ENCODE measurements at places on chromosomes 7 and 10.
A peak's percentile ranks its signal among the peaks of the same experiment; 100 is the strongest.

GRCh38 chr10:78605800-78606350 lies 462.9 kb upstream of the ZMIZ1 start:
- DNase-seq, result no peak

GRCh38 chr7:47416492-47417480 lies 165.1 kb downstream of the TNS3 start:
- no peak for DNase-seq

GRCh38 chr7:13821152-13821787 lies 168.2 kb downstream of the ETV1 start:
- no peak for DNase-seq

- DNase-seq, result peak; percentile 40
Measured at GRCh38 chr7:87216701-87217508, 2.6 kb downstream of the TMEM243 start.

GRCh38 chr7:42372479-42372878 lies 135.5 kb upstream of the GLI3 start:
- no peak for DNase-seq

GRCh38 chr7:28528899-28529298 lies 116.6 kb downstream of the CREB5 start:
- DNase-seq, result no peak

DNA sequence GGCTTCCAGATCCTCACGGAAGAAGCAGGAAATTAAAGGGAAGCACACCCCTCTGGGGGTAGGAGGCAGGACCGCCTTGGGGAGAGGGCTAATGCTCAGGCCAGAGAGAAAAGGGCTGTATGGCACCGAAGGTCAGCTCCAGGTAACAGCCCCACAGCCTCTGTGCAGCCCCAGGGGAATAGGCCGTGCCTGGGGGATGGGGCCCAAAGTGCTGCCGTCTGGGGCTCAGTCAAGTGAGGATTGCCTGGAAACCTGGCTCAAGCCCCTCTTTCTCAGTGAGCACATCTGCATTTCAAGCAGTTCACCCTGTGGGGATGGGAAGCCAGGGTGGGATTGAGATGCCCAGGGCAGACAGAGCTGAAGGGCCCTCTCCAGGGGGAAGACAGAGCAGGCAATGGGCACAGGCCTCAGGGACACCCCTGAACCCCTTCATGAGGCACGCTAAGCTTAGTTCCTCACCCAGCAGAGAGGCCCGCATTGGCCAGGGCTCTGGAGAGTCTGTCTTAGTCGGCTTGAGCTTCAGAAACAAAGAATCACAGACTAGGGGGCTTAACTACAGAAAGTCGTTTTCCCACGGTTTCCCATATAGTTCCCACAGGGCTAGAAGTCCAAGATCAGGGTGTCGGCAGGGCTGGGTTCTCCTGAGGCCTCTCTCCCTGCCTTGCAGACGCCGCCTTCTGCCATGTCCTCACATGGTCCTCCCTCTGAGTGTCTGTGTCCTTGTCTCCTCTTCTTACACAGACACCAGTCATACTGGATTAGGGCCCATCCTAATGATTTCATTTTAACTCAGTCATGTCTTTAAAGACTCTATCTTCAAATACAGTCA lies 118.2 kb downstream of the PTPN20 start:
- DNase-seq, result no peak

DNA sequence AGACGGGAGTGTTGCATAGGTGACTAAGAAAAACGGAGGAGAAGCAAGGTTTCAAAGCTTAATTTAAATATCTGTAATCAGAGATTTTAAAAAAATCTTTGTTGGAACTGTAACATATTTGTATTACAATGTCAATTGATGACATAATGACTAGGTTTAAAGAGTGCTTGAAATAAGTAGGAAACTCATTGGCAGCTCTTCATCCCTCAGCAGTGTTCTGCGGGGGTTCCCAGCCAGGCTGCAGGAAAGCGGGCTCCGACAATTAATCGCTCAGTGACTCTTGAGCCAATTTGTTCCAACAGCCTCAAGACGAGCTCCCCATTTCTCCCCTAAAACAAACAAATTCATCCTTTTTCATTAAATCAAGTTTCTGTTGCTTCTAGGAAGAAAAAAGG lies 22.6 kb downstream of the CPXM2 start:
- no peak for DNase-seq

GRCh38 chr7:131859147-131859821 lies 302.9 kb upstream of the PODXL start:
- DNase-seq, result peak; percentile 6

GRCh38 chr7:103446049-103446520 lies at the start of gene SLC26A5:
Gene SLC26A5, minus strand, starts transcription at chr7:103446207. Its CDS starts 24,693 bp downstream, at chr7:103421514.
- DNase-seq, result no peak

GRCh38 chr7:18151422-18151821 lies 123.8 kb upstream of the PRPS1L1 start:
- DNase-seq, result no peak

DNA sequence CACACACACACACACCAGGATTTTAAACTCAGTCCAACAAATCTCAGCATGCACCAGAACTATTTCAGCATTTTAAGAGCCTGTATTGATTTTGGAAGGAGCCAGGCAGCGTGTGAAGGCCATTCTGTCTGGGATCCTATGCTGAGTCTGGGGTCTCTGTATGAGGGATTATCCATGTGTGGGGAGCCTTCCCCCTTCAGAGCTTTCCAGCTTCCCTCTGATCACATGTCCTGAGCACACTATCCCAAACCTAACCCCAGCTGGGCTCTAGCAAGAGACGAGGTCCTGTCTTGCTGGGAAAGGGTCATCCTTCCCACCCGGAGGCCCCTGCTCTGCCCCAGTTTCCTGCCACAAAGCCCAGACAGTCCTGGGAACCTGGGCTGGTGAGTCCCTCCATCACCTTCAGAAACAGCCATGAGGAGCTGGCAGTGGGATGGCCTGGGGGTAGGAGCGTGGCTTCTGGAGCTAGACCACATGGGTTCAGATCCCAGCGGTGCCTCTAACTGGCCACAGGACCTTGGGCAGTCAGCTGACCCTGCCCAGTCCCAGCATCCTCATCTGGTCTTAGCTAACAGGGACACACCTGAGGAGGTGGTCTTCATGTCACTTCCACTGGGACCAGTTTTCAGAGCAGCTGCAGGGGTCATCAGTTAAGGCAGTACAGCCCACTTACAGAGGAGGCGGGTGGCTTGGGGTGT lies 79.6 kb upstream of the RET start:
- no peak for DNase-seq

GRCh38 chr10:97101166-97101940 lies 84.4 kb downstream of the SLIT1 start:
- no peak for DNase-seq

DNA sequence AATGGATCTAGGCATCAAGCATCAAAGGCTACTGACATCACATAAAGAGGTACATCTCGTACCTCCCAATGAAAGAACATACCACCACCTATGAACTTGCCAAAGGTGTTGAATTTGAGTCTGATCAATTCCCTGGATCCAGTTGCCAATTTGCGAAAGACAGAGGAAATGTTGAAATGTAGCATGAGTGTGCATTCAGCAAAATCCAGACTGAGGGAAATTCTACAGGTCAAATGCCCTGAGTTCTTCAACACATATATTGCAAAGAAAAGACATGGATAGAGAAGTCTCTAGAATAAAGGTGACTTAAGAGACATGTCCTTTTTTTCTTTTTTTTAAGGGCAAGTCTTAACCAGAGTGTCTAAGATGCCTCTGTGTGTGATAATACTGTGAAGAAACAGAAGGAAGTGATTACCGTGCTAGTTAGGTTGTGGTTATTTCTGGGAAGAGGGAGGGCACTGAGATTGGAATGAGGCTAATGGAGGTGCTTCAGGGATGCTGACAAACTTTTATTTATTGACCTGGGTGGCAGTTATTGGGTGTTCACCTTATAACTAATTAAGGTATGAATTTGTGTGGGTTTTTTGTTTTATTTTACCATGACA lies 128.7 kb downstream of the SAMD9 start:
- no peak for DNase-seq

- DNase-seq, result no peak
Measured at GRCh38 chr10:114856544-114857287, 35.1 kb downstream of the FHIP2A start.

DNA sequence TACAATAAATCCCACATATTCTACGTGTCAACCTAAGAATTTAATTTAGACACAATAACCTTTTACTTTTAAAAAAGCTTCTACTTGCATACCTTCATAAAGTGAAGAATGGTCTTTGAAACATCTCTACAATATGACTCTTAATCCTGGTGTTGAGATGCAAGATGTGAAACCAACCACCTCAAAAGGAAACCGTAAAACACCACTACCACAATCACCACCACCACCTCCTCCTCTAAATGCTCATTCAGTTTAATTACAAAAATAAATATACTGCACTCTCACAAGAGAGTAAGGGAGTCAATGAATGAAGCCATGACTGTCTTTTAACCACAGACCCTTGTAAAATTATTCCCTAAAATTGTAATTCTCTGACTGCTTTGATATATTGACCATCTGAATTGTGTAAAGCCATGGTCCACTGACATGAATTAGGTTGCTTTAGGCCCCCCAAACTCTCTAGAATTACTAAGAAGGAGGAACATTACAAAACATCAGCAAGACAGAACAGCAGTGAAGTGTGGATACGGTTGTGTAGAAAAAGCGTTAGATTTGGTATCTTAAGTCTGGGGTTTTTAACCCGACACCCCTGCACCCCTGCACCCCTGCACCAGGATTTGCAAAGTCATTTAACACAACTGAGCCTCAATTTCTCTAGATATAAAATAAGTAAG lies 171.4 kb downstream of the SFMBT2 start:
- peak; percentile 1 for DNase-seq

DNA sequence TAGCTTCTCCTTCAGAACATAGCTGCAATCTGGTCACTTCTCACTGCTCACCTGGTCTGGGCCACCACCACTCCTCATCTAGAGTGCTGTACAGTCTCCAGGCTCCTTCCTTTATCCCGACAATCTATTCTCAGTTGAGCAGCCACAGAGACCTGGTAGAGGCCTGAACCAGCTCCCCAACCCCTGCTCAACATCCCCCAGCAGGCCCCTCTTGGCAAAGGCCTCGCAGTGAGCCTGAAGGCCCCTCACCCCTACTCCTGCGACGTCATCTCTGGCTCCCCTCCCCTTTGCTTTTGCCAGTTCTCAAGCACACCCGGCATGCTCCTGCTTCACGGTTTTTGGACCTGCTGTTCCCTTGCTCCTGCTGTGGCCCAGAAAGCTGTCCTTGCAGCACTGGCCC lies 113.9 kb downstream of the ARHGAP22 start:
- no peak for DNase-seq

GRCh38 chr7:84454174-84454959 lies 259.8 kb upstream of the SEMA3A start:
- no peak for DNase-seq

GRCh38 chr10:126163506-126163905 lies 224.8 kb downstream of the ADAM12 start:
- DNase-seq, result no peak

DNA sequence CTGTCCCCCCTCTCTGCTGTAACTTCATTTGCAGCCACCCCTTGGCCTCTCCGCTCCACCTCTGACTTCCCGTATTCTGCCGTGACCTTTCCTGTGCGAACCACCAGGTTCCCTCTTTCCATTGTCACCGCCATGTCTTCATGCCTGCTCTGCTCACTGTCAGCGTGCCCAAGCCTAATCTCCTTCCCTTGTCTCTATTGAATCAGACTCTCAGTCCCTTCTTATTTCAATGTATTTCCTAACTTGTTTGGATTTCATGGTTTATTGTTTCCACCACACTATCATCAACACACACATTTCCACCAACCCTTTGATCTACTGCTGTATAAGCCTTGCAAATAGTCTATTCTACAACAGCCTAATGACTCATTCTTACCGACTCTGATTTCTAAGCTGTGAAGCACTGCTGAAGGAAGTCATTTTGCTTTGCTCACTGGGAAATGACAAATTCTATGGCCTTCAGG lies 30.0 kb upstream of the INHBA start:
- no peak for DNase-seq

DNA sequence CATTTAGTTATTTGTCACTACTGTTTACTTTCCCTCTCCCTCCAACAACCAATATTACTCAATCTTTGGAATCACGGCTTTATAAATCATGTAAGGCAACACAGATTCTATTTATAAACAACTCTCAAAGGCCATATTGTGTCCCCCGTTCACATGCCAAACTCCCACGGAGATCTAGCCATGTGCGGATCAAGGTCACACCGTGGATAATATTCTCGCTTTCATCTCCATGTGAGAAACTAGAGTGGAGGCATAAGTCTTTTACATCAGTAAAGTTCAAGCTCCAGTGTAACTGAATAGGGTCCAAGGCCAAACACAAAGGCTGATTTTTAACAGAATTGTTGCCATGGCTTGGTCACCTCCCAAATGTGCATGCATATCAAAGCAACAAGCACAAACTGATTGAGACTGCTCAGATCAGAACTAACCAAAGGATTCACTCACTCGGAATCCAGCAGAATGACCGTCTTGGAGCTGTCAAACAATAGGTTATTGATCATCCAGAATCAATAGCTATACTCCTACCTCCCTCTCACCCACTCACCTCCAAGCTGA lies 569.5 kb upstream of the LRRN3 start:
- DNase-seq, result no peak

DNA sequence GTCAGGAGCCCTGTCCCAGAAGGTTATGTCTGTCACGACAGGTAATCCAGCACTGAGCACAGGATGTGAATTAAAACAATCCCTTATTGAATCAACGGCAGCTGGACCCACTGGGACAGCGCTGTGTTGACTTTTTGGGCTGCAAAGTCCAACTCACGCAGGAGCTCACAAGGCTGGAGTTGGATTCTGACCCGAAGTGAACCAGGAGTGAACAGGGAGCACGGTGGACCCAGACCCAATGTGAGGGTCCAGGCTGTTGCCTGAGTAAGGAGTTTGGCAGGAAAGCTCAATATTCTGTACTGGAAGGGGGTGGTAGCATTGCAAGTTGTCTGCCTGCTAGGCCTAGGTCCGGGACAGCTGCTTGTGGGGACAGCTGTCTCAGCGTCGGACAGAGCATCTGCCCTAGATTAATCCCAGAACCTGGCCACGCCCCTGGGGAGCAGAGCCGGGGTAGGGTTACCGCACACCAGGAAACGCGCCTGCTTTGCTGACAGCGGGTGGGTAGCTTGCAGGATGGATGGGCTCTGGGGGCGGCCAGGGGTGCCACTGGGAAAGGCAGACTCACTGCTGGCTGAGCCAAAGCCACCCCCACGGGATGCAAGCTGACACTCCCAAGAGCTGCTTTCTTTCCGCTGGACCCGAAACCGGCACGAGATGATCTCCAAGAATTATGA lies 24.0 kb downstream of the COL26A1 start:
- no peak for DNase-seq

DNA sequence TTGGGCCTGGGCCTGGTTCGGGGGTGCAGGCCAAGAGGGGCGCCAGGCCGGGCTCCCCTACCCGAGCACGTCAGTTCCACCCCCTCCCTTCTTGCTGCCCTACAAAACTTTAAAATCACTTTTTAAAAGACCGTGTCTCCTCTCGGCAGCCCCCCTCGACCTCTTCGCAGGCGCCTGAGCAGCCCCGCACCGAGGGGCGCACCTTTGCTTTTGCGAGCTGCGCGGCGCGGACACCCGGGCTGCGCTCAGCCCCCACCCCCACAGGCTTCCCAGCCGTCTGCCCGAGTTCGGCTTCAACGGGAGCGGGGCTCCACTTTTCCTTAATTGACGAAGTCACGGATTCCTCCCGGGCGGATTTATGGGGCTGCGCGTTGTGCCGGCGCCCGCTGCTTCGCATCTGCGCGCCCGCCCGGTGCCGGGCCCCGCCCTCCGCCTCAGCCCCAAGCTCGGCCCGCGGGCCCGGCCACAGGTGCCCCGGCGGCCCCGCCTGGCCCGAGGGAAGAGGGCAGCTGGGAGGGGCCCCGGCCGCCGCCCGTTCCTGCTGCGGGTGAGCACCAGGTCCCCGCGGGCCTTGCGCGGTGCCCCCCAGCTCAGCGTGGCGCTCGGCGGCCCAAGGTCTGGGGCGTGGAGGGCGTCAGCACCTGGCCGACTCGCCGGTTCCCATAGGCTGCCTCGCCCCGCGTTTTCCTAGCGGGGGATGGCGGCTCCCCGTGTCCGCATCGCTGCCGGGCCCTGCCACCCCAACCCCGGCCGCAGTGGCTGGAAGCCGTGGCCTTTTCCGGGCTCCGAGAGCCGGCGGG lies 10.8 kb upstream of the MNX1 start:
- DNase-seq, result no peak
